Activated naive CD4-positive, alpha-beta T cell treated with anti-CD3 and anti-CD28 coated beads, Interleukin-2, amount 50 U/mL, for 72 hours (primary cell): ENCODE measurements at places on chromosomes 2 and 18. TPM values are rescaled to one million over a fixed set of nuclear protein-coding genes. Genes with fewer than 3 reads are reported as not detected.

The UGT1A4 gene
- total RNA-seq: not detected

The CCDC102B gene
- total RNA-seq: 2.5 TPM

The SNRNP200 gene
- 193 TPM for total RNA-seq

The ACKR3 gene
- total RNA-seq: 2.2 TPM

The SERPINB13 gene
- not detected for total RNA-seq

The DES gene
- not detected for total RNA-seq

The ABCG5 gene
- total RNA-seq: not detected
